ENCODE measurements at places on chromosomes 16 and 17.

DNA sequence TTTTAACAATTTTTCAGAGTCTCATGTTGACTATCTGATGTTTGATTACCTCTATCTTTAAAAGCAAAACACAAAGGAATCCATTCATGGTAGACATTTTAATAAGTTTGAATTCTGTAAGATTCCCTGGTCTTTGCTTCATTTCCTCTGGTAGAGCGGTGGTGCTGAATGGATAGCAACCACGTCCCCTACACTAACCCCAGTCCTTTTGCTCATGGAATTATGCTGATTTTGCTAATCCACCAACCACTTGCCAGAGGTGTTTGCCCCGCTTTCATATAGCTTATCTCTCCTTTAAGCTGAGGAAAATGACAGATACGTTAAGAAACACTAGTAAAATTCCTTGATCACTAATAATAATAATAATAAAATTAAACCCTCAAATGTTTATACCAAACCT lies 9.5 kb downstream of the KCNJ16 start:
- DNase-seq: no peak

GRCh38 chr16:2026461-2027023 lies at the start of gene NHERF2:
Gene NHERF2, plus strand, starts transcription at chr16:2026902. Its CDS starts 104 bp downstream, at chr16:2027006.
- no peak for DNase-seq

- no peak for DNase-seq
These were observed 52.2 kb downstream of the ZDHHC7 start for GRCh38 chr16:84959045-84959576.

DNA sequence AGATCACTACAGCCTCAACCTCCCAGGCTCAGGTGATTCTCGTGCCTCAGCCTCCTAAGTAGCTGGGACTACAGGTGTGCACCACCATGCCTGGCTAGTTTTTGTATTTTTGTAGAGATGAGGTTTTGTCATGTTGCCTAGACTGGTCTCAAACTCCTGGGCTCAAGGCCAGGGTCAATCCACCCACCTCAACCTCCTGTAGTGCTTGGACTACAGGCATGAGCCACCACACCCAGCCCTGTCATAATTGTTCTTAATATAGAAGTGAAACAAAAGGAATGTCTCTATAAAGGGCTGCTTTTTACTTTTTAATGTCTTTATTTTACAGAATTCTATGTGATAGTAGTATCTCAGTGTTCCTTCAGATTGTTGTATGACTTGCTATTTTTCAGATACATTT lies 345.2 kb upstream of the TBX2 start:
- no peak for DNase-seq

DNA sequence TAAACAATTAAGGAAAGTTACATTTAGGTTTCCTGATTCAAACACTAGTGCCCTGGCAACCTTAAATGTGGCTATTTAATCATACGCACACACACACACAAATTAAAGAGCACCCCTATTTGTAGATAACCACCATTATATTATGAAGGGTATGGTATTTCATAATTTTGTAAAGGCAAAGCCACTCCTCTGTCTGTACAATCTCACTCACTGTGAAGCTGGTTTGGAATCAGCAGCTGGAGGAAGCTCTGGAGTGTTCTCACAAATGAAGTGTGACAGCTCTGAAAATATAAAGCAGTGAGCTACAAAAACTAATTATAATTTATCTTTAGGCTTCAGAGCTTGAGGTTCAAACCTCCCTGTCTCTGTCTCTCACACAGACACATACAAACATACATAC lies 57.9 kb upstream of the KCNJ16 start:
- no peak for DNase-seq

DNA sequence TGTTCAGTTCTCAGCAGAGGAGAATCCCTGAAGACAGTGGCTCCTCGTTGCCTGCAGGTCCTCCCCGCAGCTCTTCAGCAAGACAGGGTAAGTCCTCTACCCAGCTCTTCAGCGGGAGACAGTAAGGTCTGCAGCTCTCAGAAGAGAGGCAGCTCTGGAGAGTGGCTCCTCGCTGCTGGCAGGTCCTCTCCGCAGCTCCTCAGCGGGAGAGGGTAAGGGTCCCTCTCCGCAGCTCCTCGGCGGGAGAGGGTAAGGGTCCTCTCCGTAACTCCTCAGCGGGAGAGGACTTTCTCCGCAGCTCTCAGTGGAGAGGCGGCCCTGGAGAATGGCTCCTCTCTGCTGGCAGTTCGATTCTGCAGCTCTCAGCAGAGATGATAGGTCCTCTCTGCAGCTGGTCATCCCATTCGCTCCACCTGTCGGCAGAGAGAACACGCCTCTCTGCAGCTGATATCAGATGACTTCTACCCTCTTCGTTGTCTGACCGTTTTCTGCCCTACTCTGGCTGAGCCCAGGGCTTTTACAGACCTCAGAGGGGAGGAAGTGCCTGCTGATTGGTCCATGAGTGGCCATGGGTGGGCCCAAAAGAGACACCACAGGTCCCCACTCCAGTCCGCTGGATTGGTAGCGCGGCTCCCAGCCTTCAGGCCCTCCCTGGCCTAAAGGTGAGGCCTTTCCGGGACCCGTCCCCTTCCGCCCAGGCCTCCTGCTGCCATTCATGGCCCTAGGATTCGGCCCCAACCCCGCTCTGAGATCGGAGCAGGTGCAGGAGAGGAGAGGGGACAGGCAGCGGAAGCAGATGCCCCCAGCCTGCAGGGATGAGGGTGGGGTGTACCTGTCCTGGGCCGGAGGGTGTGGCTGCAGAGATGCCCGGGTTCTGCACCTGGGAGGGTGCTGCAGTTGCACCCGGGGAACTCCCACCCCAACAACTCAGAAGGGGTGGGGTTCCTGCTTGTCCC lies 11.9 kb upstream of the SHCBP1 start:
- no peak for DNase-seq

- DNase-seq: no peak
These were observed at the start of gene ZPBP2 for GRCh38 chr17:39867880-39868553. Gene ZPBP2, plus strand, starts transcription at chr17:39868202. Its CDS starts 153 bp downstream, at chr17:39868355.

- no peak for DNase-seq
These were observed 7.4 kb downstream of the SCARF1 start for GRCh38 chr17:1638171-1638590.

GRCh38 chr16:75228143-75228976 lies 9.6 kb downstream of the CTRB1 start:
- DNase-seq: no peak

- DNase-seq: peak; percentile 8
These were observed 123.0 kb downstream of the GOSR1 start for GRCh38 chr17:30600060-30600829.

GRCh38 chr17:18184143-18185031 lies 759 bp downstream of the ALKBH5 start:
- peak; percentile 48 for DNase-seq

DNA sequence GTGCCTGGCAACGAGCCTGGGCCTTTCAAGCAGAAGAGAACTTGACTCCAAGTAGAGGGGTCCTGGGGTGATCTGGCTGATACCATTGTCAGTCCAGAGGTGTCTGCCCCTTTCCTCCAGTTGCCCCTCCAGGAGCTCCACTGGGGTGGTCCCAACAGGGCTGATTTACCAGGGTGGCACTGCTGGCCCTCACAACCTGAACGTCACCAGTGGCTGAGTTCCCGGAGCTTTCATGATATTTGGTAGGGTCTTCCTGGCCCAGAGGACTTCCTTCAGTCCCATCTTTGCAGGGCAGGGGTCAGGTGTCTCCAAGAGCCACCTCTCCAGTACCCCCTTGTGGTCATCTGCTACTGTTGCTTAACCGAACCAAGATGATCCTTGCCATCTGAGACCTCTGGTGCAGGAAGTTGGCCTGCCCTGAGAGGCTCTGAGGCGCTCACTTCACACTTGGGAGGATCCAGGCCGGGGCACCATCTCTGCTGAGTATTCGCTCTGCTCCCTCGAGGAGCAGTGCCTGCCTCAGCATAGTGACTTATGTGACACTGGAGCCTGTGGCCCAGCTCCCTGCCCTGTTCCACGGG lies 3.5 kb downstream of the LIMD2 start:
- DNase-seq: no peak

DNA sequence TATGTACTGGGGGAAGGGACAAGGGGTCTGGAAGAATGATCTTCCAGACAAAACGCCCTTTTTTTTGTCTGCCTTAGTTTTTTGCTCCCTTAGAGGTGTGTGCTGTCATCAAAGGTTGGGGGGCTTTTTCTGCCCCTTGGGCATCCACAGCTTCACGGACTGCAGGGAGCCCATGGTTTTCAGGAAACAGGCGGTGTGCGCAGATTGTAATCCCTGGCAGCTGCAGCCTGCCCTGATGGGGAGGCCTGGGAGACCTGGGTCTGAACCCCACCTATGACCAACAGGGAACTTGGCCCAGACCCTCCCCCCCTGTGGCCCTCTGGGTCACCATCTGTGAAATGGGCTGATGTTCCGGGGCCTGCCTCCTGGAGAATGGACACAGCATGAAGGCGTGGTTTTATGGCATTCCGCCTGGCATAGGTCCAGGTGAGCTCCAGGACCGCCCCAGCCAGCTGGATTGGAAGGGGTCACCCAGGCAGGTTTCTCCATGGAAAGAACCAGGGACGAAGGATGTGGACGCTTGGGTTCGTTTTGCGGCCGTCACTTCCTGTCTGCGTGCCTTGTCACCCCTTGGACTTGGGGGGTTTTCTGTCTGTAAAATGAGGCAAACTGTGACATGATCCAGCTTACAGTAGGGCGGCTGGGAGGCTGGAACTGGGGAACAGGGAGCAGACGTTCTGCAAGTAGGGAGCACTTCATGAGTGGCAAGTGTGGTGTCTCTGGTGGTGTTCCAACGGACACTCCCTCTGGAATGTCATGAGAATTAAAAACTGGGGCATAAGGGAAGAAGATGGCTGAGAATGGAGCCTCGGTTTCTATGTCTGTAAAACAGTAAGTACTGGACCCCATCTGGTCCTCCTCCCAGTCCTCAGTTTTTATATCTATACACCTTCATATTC lies 1.5 kb downstream of the CPNE2 start:
- no peak for DNase-seq

GRCh38 chr17:1727876-1728630 lies 3.5 kb downstream of the WDR81 start:
- no peak for DNase-seq

GRCh38 chr17:41547378-41547841 lies 19.3 kb upstream of the KRT19 start:
- no peak for DNase-seq

- no peak for DNase-seq
These were observed 284.5 kb downstream of the MAF start for GRCh38 chr16:79316004-79316458.

DNA sequence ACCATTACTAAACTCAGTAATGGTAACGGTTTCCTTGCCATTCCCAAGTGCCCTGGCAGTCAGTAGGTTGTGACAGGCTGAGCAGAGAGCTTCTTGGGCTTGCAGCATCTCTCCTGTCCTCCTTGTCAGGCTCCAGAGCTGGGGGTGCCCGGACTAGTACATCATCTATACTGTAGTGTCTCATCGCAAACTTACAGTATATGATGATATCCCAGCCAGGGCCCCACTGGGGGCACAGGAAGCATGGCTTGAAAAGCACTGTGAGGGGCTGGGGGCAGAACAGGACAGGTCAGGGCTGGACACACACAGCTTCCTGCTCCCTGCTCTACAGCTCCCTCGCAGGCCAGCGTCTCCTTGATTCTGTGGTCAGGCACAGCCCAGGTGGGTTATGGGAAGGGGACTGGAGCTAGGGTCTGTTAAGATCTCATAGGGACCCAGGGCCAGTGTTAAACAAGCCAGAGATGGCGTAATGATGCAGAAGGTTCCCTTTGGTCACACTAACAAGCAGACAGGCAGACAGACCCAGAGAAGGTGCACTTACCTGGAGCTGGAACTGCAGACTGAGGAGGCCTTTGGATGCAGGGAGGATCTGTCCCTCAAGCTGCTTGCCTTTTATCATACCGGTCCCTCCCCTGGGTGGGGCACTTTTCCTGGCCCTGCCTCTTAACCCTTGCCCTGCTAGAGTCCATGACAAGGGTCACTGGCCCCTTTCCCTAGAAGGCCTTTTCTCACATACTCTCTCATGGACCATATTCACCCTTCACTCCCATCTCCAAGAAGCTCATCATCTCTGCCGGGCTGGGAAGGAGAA lies 6.8 kb downstream of the ERAL1 start:
- DNase-seq: no peak

GRCh38 chr17:70100983-70101382 lies 26.0 kb downstream of the KCNJ16 start:
- no peak for DNase-seq

- no peak for DNase-seq
These were observed 26.6 kb downstream of the JPH3 start for GRCh38 chr16:87628940-87629339.

DNA sequence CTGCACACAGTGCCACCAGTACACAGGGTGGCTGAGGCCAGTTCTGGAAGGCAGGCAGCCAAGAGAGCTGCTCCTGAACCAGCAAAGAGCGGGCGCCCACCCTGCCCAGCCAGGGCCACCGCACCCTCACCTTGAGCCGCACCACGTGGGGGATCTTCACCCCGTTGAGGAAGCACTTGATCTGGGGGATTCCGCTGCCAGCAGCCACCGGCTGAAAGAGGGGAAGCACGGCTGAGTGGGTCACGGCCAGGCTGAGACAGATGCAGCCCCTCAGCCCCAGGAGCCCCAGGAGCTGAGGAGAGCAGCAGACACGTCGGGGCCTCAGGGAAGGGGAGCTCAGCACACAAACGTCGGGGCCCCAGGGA lies 14.6 kb upstream of the CCDC154 start:
- no peak for DNase-seq

- DNase-seq: no peak
These were observed 113.5 kb upstream of the MED13 start for GRCh38 chr17:62178579-62178978.

GRCh38 chr16:76235025-76235424 lies 42.2 kb upstream of the CNTNAP4 start:
- DNase-seq: no peak

DNA sequence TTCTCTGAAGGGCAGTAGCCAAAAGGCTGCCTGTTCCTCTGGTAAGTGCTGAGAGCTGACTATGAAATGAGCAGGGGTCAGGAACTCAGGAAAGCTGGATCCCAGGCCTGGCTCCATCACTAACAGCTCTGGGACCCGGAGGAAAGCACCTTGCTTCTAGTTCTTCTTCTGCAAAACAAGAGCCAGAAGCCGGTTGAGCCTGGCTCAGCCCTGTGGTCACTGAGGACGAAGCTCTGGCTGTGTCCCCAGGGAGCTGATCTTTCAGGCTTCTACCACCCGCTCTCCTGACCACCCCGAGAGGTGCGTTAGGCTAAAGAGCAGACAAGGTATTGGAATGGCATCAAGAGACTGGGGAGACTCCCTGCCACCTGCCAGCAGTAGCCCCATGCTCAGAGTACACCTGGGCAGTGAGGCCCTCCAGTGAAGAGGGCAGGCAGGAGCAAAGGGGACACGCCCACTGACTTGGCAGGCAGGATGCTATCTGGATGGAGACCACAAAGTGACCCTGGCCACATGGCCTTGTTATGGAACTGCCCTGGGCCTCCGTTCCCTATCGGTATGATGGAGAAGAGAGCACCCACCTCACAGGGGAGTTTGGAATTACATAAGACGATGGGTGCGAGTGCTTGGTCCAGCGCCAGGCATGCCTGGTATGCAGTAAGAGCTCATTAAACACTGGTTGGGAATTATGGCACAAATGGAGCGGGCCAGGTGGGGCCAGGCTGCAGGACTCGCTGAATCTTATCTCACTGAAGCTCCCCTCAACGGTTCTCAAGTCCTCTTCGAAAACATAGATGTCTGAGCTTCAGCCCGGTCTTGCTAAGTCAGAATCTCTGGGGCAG lies 61.4 kb downstream of the COG7 start:
- DNase-seq: no peak

Measured in stimulated activated CD8-positive, alpha-beta memory T cell treated with anti-CD3 and anti-CD28 coated beads, Interleukin-7, amount 100 ng/mL, for 1 hour (primary cell).